Activated T-helper 1 cell treated with anti-CD3 and anti-CD28 coated beads, Interleukin-12 subunit alpha, Interleukin-12 subunit beta, Interleukin-2, Interleukin-4 antibody, amounts not matched to agents 30 ng/mL and 10 ng/mL and 1 ng/mL, durations not matched to agents 14 hours and 24 hours and 36 hours (primary cell): ENCODE measurements at places on chromosomes 4 and X. TPM values are rescaled to one million over a fixed set of nuclear protein-coding genes. Genes with fewer than 3 reads are reported as not detected.

GRCh38 chr4:153566631-153567150 lies 100.5 kb downstream of the TMEM131L start:
- no peak for DNase-seq
- peaks cover 1% of the 10 kb centered on the region for H3K27me3 ChIP-seq
- H3K36me3 ChIP-seq: peaks cover 30% of the 10 kb centered on the region

GRCh38 chrX:70171624-70172023 lies 5.7 kb upstream of the DGAT2L6 start:
- H3K4me1 ChIP-seq: peaks cover 25% of the 10 kb centered on the region
- H3K4me3 ChIP-seq: no peak overlapping the region
- peaks cover 8% of the 10 kb centered on the region for H3K27me3 ChIP-seq
- peaks cover 7% of the 10 kb centered on the region for H3K36me3 ChIP-seq
- no peak overlapping the region for H3K27ac ChIP-seq
- DNase-seq: no peak

GRCh38 chr4:89212666-89213381 lies 94.8 kb downstream of the GPRIN3 start:
- H3K4me3 ChIP-seq: no peak overlapping the region
- H3K36me3 ChIP-seq: no peaks in the 10 kb centered on the region
- no peak for DNase-seq
- no peak overlapping the region for H3K27ac ChIP-seq
- H3K4me1 ChIP-seq: no peaks in the 10 kb centered on the region
- H3K27me3 ChIP-seq: peaks cover 4% of the 10 kb centered on the region

KLHL13 gene
- 0.20 TPM in 1 of 2 replicates, not detected in the other for total RNA-seq

TEX13B gene
- total RNA-seq: not detected in 2 replicates
